ENCODE measurements at places on chromosomes 1 and 21. TPM values are rescaled to one million over a fixed set of nuclear protein-coding genes. Genes with fewer than 3 reads are reported as not detected.

- DNase-seq = no peak
These were observed 74.9 kb downstream of the JAK1 start for GRCh38 chr1:64891448-64891825.

DNA sequence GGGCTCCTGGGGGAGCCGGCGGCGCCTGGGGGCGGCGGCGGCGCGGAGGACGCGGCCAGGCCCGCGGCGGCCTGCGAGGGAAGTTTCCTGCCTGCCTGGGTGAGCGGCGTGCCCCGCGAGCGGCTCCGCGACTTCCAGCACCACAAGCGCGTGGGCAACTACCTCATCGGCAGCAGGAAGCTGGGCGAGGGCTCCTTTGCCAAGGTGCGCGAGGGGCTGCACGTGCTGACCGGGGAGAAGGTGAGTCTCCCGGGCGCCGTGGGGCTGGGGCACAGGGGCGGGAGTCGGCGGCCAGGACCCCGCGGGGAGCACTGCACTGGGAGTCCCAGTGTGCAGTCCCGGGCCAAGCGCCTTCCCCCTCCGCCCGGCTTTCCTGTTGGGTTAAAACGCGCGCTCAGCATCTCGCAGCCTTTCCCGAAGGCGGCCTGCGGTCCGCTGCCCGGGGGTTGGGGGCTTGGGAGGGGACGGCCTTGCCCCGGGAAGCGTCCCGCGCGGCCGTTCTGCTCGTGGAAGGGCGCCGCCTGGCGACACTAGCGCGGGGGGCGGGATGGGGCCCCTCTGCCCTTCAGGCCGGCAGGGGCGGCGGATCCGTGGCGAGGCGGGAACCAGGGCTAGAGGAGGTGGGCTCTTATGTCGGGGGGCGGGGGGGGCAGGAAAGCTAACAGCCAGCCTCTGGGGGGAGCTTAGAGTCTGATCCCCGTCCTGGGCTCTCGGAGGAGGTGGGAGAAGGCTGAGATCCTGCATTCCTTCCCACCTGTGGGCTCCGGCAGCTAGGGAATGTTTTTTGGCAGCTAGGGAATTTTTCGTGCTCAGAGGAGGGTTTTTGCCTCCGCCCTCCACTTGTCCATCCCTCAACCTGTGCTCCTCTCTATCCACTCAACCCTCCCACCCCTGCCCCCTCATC, 1.1 kb downstream of the HUNK start:
- DNase-seq = peak; percentile 74

GRCh38 chr1:76090283-76091203, 16.0 kb downstream of the ST6GALNAC3 start:
- no peak for DNase-seq

DNA sequence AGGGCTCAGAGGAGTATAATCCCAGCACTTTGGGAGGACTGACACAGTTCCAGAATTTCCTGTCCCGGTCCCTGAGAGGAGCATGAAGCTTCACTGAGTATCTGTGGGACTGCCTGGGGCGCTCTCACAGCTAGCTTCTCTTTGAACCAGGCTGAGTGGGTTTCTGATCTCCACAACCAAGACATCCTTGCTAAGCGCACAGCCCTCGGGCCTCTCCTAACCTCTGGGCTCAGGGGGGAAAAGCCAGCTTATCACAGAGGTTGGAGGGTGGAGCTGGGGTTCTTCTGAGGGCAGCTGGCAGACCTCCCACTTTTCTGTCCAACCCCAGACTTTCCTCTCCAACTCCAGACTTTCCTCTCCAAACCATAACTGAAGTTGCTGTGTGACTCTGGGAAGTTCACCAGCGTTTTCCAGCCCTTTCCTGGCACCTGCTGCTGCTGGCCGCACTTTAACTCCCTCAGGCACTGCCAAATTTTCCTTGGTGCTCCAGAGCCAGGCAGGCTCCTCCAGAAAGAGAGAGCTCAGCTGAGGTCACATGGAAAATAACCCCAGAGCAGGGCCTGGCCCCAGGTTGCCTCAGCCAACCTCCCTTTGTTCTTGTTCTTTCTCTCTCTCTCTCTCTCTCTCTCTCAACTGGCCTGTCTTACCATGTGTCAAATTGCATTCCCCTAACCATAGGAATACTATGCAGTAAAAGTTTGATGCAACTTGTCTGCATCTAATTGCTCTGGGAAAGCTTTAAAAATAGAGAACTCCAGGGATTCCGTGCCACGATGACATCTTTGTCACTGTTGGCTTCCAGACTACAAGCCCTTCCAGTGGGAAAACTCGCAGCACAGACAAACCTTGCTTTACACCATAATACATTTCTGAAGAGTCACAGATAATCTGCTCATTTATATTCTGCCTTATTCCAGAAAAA, 49.5 kb downstream of the OLFML2B start:
- DNase-seq = no peak

DNA sequence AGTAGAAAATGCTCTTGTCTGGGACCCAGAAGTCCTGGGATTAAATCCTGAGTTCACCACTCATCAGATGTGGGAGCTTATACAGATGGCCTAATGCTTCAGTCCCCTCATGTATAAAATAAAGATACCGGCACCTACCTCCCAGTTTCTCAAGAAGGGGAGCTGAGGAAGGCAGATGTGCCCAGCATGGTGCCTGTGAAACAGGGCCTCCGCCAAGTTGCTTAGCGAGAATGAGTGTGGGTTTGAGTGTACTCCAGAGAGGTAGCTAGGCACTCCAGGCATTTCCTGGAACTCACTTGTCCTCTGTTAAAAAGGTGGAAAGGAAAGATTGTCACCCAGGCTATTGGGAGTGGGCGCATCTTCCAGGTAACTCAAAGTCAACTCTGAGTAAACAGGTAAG, 37.8 kb downstream of the IER5 start:
- DNase-seq = no peak

Gene LCE1F
- not detected for total RNA-seq

Gene CCDC181
- total RNA-seq = 1.5 TPM

Measured in WTC11 (cell line).